ENCODE measurements at places on chromosomes 12 and 14. TPM values are rescaled to one million over a fixed set of nuclear protein-coding genes. Genes with fewer than 3 reads are reported as not detected.

ACOT4 gene
- total RNA-seq: 0.26 TPM

CCDC38 gene
- total RNA-seq: 0.13 TPM

CCDC175 gene
- total RNA-seq: not detected

CCDC77 gene
- total RNA-seq: 1.7 TPM

IFNG gene
- total RNA-seq: not detected

LRTM2 gene
- not detected for total RNA-seq

MMP17 gene
- 4.5 TPM for total RNA-seq

DNA sequence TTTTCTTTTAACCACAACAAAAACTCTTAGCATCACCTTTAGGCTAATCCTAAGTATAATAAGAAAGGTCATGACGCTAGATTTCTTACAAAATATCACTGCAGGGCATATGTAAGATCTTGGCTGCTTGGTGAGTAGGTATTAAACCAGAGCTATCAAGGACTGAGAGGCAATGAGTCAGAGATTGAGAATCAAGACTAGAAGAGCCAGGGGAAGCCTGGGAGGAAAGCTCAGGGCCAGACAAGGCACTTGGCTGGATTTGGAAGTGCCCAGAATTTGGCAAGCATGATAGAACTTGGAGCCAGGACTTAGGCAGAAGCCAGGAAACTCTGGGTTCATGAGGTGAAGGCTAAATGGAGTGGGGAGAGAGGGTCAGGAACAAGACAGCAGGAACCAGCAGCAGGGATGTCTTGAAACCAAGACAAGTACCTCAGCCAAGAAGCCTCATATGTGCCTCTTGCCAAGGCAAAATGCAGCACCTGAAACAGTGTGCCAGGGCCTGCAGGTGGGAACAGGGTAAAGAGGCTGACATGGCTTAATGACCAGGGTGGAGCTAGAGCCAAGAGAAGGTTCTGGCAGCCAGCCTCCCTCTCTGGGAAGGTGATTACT, 49.9 kb downstream of the PTHLH start:
- DNase-seq: peak; percentile 94

DNA sequence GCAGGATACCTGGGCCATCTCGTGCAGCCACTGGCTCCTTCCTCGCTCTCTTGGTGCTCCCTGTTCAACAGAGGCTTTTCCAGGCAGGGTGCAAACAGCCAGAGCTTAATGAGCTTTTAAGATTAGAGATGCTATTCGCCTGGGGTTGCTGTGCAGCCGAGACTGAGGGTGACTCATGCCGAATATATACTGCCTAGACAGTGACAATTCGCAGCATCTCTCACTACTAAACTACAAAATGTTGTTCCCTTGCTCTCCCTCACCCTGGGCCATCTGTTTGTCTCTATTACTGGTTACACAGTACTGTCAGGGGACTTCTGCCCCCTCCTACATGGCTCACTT, 26.0 kb upstream of the TESC start:
- DNase-seq: no peak

DNA sequence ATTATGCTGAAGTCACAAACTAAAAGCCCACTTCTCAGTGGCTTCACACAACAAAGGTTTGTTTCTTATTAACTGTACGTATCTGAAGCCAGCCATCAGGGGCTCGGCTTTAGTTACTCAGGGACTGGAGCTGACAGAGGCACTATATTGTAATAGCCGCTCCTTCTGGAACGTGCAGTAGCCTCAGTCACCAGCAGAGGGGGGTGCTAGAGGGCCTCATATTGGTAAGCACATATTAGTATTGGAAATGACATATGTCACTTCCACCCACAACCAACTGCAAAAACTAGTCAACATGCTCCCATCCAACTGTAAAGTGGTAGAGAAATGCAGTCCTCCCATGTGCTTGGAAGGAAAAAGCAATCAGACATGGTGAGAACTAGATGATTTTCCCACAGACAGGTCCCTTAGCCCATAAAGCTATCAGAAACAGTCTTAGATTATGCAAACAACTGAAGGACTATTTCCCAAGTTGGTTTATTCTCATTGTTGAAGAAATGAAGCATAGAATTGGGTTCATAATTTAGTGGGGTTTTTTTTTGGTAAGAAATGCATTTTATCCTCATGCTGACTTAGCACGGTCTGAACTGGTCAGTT, 183.6 kb upstream of the G2E3 start:
- DNase-seq: peak; percentile 53

DNA sequence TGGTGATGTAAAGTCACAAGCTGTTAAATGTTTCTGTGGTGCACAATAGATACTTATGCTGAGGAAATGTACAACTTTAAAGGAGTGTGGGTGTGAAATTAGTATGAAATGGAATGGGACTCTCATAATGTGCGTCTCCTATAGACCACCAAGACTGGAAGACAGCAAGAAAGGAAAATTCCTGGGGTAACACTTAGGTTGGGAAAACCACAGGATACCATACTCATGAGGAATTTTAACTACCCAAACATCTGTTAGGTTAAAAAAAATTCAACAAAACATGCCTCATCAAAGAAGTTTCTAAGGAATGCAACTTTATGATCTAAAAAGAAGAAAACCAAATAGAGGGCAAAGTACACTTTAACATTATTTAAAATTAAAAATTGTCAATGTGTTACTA, 113.7 kb upstream of the MYF6 start:
- DNase-seq: no peak

- DNase-seq: no peak
These were observed 385.9 kb downstream of the BMP4 start for GRCh38 chr14:53570411-53571387.

- DNase-seq: no peak
These were observed 370.9 kb upstream of the KITLG start for GRCh38 chr12:88951177-88951576.

- DNase-seq: no peak
These were observed 107.2 kb upstream of the DDHD1 start for GRCh38 chr14:53260286-53260685.

- no peak for DNase-seq
These were observed 8.0 kb upstream of the VWF start for GRCh38 chr12:6132496-6132895.

DNA sequence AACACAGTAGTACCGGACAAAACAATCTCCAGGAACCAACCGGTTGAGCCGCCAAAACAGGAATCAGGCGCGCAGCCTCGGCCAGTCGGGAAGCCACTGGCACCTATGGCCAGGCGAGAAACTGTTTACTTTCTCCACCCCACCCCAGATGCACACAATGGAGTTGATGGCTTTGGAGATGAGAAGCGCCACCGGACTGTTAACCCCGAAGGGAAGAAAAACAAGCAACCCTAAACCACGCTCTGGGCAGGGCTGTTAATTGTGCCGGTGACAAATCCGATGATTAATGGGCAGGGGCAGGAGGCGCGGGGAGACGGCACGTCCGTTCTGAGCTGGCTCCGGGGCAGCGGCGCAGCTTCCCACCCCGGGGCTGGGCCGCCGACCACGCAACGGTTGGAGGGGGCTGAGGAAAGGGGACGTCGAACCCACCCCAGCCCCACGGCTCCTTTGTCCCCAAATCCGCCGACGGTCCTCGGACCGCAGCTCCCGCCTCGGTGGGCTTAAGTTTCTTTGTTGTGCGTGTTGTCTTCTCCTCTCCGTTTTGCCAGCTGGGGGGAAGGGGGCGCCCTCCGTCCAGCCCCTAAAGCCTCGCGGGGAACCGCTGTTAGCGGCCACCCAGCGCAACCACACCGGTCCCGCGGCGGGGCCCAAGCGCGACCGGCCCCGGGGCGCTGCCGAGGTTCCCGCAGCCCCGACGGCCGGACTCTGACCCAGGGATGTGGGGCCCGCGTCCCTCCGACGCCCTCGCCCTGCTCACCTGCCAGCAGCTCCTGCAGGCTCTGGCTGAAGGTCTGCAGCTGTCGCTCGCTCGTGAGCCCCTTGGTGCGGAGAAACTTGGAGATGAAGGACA, 790 bp downstream of the BTG1 start:
- peak; percentile 60 for DNase-seq

DNA sequence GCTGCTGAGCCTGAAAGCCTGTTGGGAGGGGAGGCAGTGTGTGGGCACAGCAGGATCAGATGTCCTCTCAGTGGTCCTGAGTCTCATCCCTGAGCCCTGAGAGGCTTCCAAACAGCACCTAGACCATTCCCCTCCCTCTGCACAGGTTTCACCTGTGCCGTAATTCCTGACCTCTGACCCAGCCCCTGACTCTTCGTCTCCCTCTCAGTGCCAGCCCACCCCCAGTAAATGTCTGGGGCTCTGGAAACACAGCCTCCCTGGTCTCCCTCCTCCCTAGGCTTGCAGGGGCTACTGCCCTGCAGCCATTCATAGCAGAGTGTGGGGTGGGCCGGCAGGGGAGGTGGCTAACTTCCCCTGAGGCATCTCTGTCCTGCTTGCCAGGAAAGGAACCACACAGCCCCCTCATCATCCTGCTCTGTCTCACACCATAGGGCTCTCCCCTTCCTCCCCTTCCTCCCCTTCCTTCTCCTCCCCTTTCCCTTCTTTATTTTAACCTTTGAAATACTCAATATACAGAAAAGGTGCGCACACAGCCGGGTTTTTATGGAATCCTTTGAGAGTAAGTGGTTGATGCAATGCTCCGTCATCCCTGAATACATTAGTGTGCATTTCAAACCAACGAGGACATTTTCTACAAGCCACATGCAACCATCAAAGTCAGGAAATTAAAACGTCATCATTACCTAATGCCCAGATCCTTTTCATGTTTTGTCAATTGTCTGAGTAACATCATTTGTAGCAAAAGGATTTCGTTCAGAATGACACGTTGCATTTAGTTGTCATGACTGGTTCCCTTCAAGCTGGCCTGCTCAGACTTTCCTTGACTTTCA, 67.0 kb downstream of the PRMT8 start:
- DNase-seq: no peak

- DNase-seq: no peak
These were observed 200.2 kb upstream of the RBM19 start for GRCh38 chr12:114166362-114166761.

- no peak for DNase-seq
These were observed 178.8 kb downstream of the CEP128 start for GRCh38 chr14:80762641-80763228.

DNA sequence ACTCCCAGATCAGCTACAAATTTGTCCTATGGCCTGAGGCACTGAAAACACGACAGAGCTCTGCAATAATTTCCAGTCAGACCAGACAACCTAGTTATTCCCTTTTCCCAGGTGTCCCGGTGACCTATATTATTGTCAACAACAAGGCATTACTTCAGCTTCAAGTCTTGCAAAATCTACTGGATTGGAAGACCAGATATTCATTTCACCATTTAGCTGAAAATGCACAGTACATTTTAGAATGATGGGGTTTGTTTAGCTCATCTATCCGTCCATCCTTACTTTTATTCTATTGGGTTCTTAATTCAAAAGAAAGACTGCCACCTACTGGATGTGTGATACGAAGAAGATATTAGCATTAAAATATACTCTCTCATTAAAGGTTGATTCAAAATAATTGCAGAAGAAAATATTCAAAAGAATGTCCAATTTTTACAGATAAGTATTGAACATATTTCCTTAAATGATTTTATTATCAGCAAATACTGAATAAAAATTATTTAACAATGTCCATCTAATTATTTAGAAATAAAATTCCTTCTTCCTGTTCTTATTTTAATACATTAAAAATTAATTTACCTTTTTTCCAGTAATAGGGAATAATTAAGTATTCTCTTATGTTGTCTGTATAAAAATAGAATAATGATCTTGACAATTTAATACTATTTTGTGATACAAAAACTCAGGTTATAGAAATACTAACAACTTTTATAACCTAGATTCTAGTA, 244.9 kb upstream of the LRIG3 start:
- DNase-seq: peak; percentile 59

DNA sequence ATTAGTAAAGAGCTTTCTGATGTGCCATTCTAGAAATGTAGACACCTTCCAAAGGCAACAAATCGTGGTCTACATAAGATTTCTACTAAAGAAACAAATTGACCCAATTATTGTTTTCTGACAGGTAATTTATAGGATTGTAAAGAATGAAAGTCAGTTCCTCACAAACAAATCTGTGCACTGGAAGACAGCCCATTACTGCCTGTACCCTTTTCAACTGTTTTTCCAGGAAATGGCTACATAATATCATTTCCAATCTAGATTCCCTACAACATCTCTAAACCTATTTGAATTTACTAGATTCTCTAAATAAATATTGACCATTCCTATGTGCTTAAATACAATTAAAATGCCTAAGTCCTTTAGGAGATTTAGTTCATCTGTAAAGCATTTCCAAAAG, 939.1 kb downstream of the FSCB start:
- no peak for DNase-seq

GRCh38 chr12:106415134-106415533, 57.6 kb downstream of the POLR3B start:
- DNase-seq: peak; percentile 33

DNA sequence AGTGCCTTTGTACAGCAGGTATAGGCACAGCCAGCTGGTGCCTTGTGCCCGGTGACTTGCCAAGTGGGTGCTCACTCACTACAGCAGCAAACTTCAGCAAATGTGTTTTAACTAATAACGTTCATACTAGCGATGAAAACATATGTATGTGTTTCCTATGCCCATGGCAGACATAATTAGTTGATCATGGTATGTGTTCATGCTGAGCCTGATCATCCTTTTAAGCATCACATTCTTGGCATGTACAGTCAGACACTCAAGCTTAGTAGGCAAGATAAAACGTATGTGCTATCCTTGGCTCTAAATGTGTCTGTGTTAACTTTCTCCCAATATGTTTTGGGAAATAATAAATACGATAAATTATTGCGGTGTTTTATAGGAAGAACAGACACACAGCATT, 55.6 kb downstream of the RASSF8 start:
- no peak for DNase-seq

- DNase-seq: no peak
These were observed 39.4 kb upstream of the PPP1CC start for GRCh38 chr12:110782094-110782493.

- no peak for DNase-seq
These were observed 1.1 kb downstream of the SERPINA1 start for GRCh38 chr14:94387051-94388026.

GRCh38 chr14:67018720-67019119, 170.5 kb upstream of the GARIN2 start:
- DNase-seq: no peak

DNA sequence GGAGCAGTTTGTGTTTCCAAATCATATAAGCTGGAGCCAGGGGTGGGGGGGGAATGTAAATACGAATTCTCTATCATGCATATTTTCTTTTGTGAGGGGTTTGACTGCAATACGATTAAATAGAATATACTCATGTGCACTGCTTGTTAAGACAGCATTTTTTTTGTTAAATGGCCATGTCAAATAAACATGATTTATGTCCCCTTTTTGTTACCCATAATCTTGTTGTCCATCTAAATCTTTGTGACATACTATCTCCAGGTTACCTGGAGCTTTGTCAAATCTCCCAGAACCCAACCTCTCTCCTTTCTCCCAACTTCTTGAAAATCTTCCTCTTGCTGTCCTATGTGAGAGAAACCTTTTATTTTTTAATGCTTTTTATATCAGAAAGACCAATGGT, 233.1 kb downstream of the SLC25A21 start:
- DNase-seq: no peak

DNA sequence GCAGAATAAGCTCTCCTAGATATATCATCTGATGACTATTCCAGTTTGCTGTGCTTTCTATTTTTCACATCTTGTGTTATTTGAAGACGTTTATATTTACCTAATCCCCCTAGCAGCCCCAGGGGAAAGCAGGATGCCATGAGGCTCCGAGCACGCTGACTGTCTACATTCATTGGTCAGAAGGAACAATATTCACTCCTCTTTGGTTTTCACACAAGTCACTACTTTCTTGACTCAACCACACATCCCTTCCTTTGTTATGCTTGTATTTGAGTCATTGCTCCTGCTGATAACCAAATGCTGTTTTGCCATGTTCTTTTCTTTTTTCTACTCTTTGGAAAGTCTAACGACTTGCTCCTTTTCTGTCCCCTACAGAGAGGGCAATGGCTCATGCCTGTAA, 86.5 kb upstream of the SLC38A2 start:
- peak; percentile 65 for DNase-seq

Measured in bronchial epithelial cell (primary cell).